ENCODE measurements at places on chromosomes 4 and X.

DNA sequence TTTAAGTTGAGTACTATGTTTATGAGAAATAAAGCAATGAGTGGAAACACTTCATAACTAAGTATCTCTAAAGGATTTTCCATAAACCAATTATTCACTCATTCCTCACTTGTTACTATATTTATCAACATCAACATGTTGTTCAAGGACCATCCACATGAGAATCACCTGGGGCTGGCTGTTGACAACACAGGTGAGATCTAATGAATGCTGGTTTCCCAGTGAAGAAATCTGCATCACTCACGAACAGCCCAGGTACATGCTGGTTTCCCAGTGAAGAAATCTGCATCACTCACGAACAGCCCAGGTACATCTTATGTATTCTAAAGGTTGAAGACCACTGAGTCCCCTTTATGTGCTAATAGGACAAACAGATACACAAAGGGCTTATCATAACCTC lies 32.5 kb downstream of the TSPAN5 start:
- no peak for DNase-seq

GRCh38 chr4:134762053-134762452 lies 560.5 kb upstream of the PABPC4L start:
- no peak for DNase-seq

GRCh38 chrX:44144177-44144945 lies 171.2 kb upstream of the NDP start:
- DNase-seq, result no peak

DNA sequence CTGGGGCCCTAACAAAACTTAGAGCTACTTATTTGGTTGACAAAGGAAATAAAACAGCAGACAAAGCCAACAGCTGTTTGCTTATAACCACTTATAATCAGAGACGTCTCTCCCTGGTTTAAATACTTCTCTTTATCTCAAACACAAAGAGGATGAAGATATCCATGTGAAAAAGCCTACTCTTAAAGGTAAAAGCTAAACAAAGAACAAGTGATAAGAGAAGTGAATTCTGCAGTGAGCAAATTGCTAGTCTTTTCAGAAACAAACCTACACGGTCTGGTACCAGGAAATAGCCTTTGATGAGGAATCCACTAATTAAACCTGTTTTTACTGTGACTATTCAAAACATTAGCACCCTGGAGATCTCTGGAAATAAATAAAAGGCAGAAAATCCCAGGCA lies 46.7 kb downstream of the GRIA3 start:
- DNase-seq, result no peak

- DNase-seq, result no peak
Measured at GRCh38 chr4:46993075-46994006, at the start of gene GABRA4. GABRA4 (minus strand) TSS chr4:46993581; CDS start chr4:46993424, 157 bp downstream.

- no peak for DNase-seq
Measured at GRCh38 chr4:189021831-189022230, 882.6 kb downstream of the TRIML1 start.

GRCh38 chr4:164701665-164702064 lies 52.3 kb upstream of the SMIM31 start:
- DNase-seq, result no peak

- DNase-seq, result no peak
Measured at GRCh38 chrX:109040057-109040456, 303.7 kb upstream of the IRS4 start.

- no peak for DNase-seq
Measured at GRCh38 chr4:54060116-54060515, 4.3 kb downstream of the CHIC2 start.

DNA sequence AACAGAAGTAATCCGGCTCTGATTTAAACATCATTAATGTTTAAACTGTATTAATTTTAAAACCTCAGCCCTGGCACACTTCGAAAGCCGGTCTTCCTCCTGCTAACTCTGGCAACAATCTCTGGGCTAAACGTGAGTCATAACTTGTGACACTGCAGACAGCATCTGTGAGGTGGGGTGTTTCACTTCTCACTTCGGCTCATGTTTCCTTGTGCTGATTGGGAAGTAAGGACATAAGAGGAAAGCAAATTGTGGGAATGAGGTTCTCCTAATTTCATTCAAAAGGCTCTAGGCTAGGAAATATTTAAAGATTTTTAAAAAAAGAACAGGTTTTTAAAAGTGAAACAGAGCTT lies 139.9 kb upstream of the USP9X start:
- no peak for DNase-seq

- DNase-seq, result no peak
Measured at GRCh38 chr4:38387819-38388218, 276.2 kb upstream of the KLF3 start.

GRCh38 chrX:45714866-45715265 lies 514.2 kb upstream of the DIPK2B start:
- DNase-seq, result no peak

DNA sequence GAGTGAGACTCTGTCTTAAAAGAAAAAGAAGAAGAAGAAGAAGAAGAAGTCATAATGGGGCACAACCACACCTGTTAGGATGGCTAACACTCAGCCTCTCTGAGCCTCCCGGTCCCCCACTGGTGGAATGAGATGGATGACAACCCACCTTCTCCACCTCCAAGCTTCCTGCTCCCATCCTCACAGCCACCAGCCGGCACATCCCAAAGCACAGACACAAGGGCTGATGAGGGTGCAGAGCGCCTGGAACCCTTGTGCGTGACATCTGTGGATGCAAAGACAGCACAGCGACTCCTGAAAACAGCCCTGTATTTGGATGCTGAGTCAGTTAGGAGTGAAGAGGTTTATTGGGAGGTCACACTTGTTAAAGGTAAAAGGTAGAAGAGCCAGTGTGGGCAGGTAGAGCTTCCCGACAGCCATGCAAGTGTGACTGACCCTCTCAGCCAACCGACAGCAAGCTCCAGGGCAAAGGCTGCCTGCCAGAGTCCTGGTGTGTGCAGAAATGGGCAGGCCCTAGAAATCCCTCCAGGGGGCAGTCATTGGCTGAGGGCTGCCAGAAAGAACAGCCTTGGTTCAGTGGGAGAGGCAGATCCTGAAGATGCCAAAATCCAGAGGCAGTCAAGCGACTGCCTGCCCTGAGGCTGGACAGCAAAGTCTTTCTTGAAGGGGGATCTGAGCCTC lies 26.6 kb upstream of the MAN2B2 start:
- DNase-seq, result no peak

DNA sequence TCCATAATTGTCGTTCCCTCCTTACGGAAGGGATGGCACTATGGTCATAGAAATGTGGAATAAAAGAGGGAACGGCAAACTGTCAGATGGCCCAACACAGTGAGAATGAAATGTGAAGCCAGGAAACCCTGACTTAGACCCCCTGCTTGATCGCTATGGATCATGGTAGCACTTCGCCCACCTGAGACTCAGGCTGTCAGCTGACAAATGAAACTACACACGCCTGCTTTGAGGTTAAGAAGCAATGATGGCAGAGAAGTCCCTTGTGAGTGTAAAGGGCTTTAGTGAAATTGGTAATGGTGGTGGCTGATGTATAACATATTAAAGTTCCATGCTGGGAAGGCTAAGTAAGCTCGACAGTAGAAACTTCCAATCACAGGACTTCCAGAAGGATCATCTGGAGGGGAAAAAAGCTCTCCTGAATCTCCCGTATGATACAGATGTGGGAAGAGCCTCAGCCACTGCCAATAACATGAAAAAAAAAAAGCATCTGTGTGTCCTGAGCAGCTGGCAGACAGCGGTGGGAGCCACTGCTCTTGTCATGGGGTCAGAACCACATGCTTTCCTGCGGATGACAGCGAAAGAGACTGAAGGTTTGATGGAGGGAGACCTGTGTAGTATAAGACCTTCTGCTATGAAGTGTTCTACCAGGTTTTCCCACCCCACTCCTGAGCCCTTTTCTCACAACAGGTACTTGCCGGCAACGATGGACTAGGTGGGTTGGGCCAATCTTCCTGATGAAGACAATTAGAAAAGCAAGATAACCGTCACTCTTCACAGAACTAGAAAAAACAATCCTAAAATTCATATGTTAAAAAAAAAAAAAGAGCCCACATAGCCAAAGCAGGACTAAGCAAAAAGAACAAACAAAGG lies 107.6 kb downstream of the AFAP1 start:
- no peak for DNase-seq

Data from CD4-positive, CD25-positive, alpha-beta regulatory T cell (primary cell).